Activated CD4-positive, CD25-positive, alpha-beta regulatory T cell treated with anti-CD3 and anti-CD28 coated beads, Interleukin-2, amount 50 U/mL, for 16 hours (primary cell): ENCODE measurements at places on chromosomes 5 and 9.

GRCh38 chr5:157972579-157972978, 113.6 kb upstream of the CLINT1 start:
- no peak for DNase-seq

DNA sequence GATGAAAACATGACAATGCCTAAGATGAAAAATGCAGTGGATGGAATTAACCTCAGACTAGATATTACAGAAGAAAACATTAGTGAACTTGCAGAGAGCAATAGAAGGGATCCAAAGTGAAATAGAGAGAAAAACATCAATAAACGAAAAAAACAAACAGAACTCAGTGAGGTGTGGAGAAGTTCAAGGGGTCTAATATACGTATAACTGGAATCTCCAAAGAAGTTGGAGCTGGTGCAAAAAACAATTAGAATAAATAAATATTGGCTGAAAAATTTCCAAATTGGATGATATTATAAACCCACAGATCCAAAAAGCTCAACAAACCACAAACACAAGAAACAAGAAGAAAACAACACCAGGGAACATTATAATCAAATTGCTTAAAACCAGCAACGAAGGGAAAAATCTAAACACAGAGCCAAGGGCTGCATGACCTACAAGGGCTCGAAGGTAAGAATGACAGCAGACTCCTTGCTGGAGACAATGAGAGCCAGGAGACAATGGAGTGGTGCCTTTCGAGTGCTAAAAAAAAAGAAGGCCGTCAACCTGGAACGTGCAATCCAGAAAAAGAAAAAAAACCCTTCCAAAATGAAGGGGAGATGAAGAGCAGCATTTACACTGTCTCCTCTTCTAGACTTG, 11.8 kb downstream of the FAM163B start:
- DNase-seq = no peak

DNA sequence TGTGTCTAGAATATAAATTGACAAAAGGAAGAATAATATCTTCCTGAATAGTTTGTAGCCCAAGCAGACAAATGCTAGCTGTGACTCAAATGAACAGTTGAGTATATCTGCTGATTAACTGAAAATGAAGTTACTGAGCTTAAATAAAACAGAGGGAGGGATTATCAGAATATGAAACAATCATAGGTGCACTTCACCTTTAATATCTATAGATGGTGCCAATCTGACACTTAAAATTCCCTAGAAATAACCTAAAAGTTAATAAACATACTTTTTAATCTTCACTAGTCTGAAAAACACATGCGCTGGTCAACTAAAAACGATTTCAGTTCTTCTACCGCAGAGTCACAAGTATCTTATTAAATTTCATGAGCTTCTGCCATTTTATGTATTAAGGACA, 280.8 kb upstream of the RASA1 start:
- DNase-seq = no peak

- no peak for DNase-seq
Measured at GRCh38 chr5:78699552-78700153, 51.1 kb upstream of the LHFPL2 start.

- no peak for DNase-seq
Measured at GRCh38 chr9:128457207-128457606, 1.4 kb downstream of the ODF2 start.

- no peak for DNase-seq
Measured at GRCh38 chr5:83925955-83926337, 205.3 kb upstream of the HAPLN1 start.

DNA sequence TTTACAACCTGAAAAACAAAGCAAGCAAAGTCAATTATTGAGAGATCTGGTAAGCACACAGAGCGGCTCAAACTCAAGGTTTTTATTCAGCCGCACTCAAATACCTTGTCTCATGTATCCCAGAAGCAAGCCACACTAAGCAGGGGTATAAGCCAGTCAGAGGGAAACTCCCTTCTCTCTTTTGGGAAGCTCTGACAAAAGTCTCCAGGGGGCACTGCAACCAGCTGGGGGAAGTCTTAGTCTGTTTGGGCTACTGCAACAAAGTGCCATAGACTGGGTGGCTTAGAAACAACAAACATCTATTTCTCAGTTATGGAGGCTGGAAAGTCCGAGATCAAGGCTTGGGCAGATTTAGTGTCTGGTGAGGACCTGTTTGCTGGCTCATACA, 246.0 kb downstream of the ENC1 start:
- DNase-seq = no peak

DNA sequence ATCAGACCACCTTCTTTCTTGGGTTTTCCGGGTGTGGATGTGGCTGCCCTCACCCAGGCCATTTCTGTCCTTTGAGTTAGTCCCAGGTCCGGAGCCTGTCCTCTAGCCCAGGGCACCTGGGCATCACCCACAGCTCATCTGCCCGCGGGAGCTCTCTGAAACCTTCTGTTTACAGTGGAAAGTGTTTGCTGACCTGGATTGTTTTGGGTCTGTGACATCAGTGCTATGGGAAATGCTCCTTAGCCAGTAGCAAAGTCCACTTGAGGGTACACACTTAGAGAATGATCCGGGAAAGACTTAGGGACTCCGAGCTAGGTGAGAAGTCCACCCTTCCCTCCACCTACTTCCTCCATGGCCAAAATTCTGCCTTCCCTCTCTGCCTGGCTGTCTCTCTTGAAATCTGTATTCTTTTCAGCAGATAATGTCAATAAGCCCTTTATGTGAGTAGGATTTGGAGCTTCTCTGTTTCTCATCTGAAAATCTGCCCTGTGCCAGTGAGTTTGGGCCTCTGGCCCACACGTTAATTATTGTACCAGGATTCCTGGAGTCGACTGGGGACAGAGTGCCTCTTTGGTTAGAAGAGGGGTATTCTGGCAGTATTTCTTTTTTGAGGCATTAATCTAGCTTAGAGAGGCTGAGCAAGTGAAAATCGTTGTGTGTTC, 19.9 kb downstream of the ABLIM3 start:
- no peak for DNase-seq

DNA sequence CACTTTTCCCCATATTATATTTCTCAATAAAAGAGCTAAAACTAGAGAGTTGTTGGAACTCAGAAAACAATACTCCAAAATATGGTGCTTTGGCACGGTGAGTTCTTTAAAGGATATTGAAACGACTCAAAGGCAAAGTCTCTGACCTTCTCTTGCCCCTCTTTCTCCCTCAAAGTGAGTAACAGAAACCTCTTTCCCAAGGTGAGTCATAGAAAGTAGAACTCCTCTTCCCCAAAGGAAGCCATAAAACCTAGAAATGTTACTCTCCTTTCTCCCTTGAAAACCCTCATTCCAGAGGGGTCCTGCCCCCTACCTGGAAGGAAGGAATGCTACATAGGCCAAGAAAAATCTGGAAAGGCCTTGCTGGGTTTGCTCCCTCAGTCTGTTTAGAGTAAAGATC, 47.5 kb downstream of the RAPGEF6 start:
- no peak for DNase-seq

DNA sequence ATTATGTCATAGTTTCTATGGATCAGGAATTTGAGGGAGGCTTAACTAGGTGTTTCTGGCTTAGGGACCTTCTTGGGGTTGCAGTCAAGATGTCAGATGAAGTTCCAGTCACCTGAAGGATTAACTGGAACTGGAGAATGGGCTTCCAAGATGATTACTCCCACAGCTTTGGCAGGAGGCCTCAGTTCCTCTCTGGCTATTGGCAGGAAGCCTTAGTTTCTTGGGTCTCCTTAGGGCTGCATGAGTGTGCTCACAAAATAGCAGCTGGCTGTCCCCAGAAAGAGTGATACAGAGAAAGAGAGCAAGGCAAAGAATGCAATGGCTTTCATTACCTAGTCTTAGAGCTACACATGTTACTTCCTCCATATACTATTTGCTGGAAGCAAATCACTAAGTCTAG, 138.1 kb upstream of the TLE4 start:
- DNase-seq = no peak

- DNase-seq = no peak
Measured at GRCh38 chr5:133993185-133993936, 11.4 kb downstream of the VDAC1 start.

DNA sequence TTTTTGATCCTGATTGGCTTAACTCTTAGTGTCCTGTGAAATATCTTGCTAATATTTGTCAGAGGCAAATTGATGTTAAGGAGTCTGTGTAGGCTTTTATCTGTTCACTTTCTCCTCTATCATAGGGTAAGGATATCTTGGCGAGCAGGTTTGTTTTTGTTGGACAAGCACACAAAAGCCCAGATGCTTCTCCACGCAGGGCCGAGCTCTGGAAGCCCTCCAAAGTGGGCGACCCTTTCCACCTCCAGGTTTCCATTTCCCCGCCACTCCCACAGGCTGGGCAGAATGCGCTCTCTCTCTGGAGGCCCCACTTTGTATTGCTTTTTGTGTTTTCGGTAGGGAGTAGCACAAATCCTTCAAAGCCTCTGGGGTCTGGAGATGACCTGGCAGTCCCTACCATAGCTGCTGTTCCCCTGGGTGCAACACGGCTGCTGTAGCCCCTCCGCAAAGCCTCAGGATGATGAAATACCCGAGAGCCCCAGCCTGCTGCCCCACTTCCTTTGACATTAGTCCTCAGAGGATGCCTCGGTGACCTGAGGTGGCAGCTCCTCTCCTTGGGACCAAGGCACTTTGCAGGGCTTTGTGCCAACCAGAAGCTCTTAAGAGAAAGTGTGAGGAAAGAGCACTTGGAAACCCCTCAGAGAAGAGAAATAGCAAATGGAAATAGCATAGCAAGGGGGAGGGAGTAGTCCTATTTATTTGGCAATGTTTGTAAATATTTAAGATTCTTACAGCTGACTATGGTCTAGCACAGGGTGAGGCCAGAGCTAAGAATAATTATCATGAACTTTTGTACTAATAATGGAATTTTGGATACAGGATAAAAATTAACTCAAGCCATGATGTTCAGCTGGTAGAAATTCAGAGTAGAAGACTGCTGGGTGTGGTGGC, 122.8 kb downstream of the ARHGEF28 start:
- DNase-seq = no peak

DNA sequence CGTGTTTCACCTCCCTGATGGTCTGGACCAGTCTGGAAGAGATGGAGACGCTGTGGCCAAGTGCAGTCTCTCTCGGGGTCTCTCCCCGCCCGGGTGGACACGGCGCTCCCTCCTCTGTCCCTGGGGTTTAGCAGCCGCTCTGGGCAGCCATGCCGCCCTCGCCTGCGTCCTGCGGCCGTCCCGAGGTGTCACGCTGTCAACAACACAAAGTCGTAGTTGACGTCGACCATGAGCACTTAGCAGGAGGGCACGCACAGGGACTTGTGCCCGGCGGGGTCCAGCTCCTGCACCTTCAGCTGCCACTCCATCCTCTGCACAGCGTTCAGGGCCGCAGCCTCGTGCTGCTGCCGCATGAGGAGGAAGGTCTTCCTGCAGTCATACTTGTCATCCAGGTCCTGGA, 368.9 kb downstream of the CDH9 start:
- DNase-seq = no peak

GRCh38 chr5:5524327-5524726, 101.8 kb downstream of the ICE1 start:
- DNase-seq = no peak

DNA sequence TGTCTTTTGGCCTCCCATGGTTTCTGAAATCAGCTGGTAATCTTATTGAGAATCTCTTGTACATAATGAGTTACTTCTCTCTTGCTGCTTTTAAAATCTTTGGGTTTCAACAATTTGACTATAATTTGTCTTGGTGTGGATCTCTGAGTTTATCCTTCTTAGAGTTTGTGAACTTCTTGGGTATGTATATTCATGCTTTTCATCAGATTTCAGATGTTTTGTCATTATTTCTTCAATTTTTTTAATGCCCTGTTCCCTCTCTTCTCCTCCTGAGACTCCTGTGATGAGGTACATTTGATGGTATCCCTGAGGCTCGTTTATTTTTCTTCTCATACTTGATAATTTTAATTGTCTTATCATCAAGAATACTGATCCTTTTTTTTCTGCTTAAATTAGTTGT, 2.2 kb upstream of the CCL21 start:
- no peak for DNase-seq

DNA sequence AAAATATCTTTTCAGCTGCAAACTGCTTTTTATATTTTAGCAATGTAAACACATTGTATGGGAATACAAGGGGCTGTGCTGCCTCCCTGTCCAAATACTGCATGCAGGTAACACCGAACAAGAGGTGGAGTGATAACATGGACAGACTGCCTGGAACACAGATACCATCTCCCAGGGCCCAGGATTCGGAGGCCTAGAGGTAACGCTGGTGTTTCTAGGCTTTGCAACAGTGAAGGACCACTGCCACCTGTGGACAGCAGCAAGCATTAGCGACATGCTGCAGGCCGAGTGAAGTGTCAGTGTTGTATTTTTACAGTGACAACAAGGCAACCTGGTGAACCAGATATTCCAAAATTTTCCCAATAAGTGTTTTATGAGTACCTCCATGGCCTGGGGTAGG, 379.1 kb downstream of the DMRT2 start:
- no peak for DNase-seq

- DNase-seq = no peak
Measured at GRCh38 chr5:87069974-87070608, 197.6 kb upstream of the RASA1 start.

DNA sequence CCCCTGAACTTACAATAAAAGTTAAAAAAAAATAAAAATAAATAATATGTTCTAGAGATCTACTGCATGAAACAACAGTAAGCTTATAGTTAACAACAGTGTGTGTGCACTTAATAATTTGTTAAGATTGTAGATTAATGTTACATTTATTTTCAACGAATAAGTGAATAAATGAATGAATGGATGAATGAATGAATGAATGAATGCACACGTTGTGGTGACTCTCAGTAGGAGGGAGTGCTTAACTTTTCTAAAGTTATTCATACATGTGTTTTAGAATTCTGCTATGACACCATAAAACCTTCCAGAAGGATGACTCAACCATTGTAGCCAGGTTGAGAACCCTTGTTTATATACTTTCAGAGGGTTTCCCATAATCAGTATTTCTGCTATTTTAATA, 1269.4 kb upstream of the CDH6 start:
- no peak for DNase-seq

DNA sequence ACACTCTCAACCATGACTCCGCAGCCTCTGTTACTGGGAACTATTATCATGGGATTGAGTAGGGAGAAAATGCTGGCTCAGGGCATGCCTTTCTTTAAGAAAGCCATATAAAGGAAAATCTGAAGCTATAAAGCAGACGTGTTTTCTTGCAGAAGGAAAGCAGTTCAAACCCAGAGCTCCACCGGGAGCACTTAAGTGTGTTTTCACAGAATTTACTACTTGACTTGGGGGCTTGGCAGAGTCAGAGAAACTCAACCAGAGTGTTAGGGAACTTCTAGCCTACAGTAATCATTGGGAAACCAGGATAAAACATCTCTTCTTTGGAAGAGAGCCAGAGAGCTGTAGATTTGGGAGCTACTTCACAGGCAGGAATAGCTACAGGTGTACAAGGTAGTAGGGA, 283.4 kb upstream of the ADRA1B start:
- no peak for DNase-seq

GRCh38 chr5:81556809-81557208, 162.9 kb upstream of the ACOT12 start:
- DNase-seq = no peak

GRCh38 chr5:149666212-149666852, 63.8 kb upstream of the PPARGC1B start:
- no peak for DNase-seq

- no peak for DNase-seq
Measured at GRCh38 chr5:33010846-33011245, 299.7 kb downstream of the NPR3 start.
